NCI-H82 (cell line): ENCODE measurements at places on chromosomes 2 and 18.
A peak's percentile ranks its signal among the peaks of the same experiment; 100 is the strongest.

- no peak for DNase-seq
Measured at GRCh38 chr18:60560071-60560470, 187.5 kb upstream of the MC4R start.

- DNase-seq, result no peak
Measured at GRCh38 chr2:170243118-170243837, 65.3 kb downstream of the MYO3B start.

- peak; percentile 57 for DNase-seq
Measured at GRCh38 chr2:209570194-209570593, 146.3 kb downstream of the MAP2 start.

DNA sequence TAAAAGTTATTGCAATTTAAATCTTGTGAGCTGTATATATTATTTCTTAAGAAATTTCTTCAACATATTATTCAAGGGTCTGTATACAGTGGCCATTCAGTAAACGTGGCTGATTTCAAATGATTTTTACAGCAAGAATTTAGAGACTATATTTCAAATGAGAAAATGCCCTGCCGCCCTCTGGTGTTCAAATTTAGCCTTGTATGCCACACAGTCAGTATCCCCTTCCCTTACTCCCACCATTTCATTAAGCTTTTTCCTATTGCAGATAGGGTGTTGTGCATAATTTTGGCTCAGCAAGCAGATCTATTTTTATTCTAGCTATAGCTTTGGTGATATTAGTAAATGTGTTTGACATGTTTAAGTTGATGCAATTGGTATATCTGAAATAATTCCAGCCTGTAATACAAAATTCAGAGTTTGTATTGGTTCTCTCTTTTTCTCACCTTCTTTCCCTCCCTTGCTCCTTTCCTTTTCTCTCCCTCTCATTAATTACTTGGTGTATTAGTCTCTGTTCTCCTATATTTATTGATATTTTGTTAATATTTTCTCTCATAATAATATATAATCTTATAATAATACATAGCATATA lies 22.8 kb upstream of the SCN7A start:
- DNase-seq, result peak; percentile 67

DNA sequence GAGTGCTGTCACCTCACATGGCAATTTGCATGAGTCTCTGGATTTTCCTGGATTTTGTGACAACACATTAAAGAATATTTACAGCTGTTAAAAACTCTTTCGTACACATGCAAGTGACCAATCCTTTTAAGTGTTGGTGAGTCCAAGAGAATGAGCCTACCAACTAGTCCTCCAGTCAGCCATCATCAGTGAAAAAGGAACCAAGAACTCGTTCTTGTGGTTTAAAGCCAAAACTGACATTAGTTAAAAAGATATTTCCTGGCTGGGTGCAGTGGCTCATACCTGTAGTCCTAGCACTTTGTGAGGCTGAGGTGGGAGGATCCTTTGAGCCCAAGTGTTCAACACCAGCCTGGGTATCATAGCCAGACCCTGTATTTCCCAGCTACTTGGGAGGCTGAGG lies 215.4 kb upstream of the ITGA4 start:
- DNase-seq, result no peak
